ENCODE measurements at places on chromosomes 7 and 10. TPM values are rescaled to one million over a fixed set of nuclear protein-coding genes. Genes with fewer than 3 reads are reported as not detected.

The PTER gene
- 8.3 TPM for total RNA-seq

The WDFY4 gene
- 0.25 TPM for total RNA-seq

The CHCHD1 gene
- 25.3 TPM for total RNA-seq

The GIMAP4 gene
- 169 TPM for total RNA-seq

The AOC1 gene
- not detected for total RNA-seq

The CCL24 gene
- not detected for total RNA-seq

The VIPR2 gene
- not detected for total RNA-seq

The MGMT gene
- 9.6 TPM for total RNA-seq

The GRM8 gene
- total RNA-seq: not detected

The CRPPA gene
- 1.2 TPM for total RNA-seq

The SLC39A12 gene
- total RNA-seq: under 0.01 TPM

The WNT8B gene
- under 0.01 TPM for total RNA-seq

The ANKRD61 gene
- total RNA-seq: under 0.01 TPM

The CHN2 gene
- 0.63 TPM for total RNA-seq

The INTS15 gene
- total RNA-seq: 13.9 TPM

The POP7 gene
- 36.6 TPM for total RNA-seq

The GNGT1 gene
- not detected for total RNA-seq

The ITPRID1 gene
- not detected for total RNA-seq

The CYP2E1 gene
- total RNA-seq: 0.13 TPM

The FGFBP3 gene
- 0.51 TPM for total RNA-seq

The C7orf57 gene
- total RNA-seq: not detected

The CPA1 gene
- not detected for total RNA-seq

The C10orf90 gene
- total RNA-seq: not detected

The TAC1 gene
- not detected for total RNA-seq

The WEE2 gene
- 0.13 TPM for total RNA-seq

The TAS2R4 gene
- 0.51 TPM for total RNA-seq

The ACTL6B gene
- total RNA-seq: not detected

The DLX5 gene
- not detected for total RNA-seq

The PSD gene
- total RNA-seq: 0.26 TPM

The LSM5 gene
- total RNA-seq: 13.1 TPM

The SLC26A5 gene
- 0.64 TPM for total RNA-seq

The NPC1L1 gene
- not detected for total RNA-seq
